AG04450 (cell line): ENCODE measurements at places on chromosomes 16 and 17. TPM values are rescaled to one million over a fixed set of nuclear protein-coding genes. Genes with fewer than 3 reads are reported as not detected.

Gene SMIM5
- not detected in 2 replicates for polyA plus RNA-seq

Gene MILR1
- polyA plus RNA-seq: 5.1 and 5.4 TPM in 2 replicates

Gene RETREG3
- 27.5 and 32.7 TPM in 2 replicates for polyA plus RNA-seq

Gene SRP68
- polyA plus RNA-seq: 82.9 and 101 TPM in 2 replicates

Gene GPR142
- polyA plus RNA-seq: not detected in 2 replicates

Gene CNOT1
- 151 and 195 TPM in 2 replicates for polyA plus RNA-seq

Gene LRRC75A
- 1.2 TPM in 2 replicates for polyA plus RNA-seq

- DNase-seq: no peak
Measured at GRCh38 chr16:70749006-70749678, 51.8 kb downstream of the VAC14 start.

DNA sequence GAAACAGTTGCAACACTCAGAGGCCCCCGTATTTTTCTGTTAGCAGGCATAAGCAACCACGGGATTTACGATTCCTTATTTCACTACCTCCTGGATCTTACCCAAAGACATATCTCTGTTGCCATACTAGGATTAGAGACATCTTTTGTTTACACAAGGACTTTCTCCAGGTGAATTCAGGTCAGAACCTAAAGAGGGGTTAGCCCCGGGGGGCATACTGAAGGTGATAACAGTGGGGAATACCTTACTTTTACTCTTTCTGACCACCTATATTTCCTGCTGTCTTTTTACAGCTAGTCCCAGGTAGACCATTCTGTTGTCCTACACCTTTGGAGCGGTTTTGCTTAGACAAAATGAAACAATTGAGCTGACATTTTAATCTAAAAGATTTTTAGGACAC, 27.9 kb upstream of the CDH8 start:
- no peak for DNase-seq

GRCh38 chr16:71781741-71782140, 26.9 kb downstream of the AP1G1 start:
- no peak for DNase-seq

GRCh38 chr16:8919934-8920462, 37.8 kb downstream of the LITAFD start:
- no peak for DNase-seq

- DNase-seq: no peak
Measured at GRCh38 chr17:74362069-74362405, 369 bp upstream of the BTBD17 start.

- no peak for DNase-seq
Measured at GRCh38 chr17:74512624-74513091, 18.6 kb downstream of the CD300LB start.

DNA sequence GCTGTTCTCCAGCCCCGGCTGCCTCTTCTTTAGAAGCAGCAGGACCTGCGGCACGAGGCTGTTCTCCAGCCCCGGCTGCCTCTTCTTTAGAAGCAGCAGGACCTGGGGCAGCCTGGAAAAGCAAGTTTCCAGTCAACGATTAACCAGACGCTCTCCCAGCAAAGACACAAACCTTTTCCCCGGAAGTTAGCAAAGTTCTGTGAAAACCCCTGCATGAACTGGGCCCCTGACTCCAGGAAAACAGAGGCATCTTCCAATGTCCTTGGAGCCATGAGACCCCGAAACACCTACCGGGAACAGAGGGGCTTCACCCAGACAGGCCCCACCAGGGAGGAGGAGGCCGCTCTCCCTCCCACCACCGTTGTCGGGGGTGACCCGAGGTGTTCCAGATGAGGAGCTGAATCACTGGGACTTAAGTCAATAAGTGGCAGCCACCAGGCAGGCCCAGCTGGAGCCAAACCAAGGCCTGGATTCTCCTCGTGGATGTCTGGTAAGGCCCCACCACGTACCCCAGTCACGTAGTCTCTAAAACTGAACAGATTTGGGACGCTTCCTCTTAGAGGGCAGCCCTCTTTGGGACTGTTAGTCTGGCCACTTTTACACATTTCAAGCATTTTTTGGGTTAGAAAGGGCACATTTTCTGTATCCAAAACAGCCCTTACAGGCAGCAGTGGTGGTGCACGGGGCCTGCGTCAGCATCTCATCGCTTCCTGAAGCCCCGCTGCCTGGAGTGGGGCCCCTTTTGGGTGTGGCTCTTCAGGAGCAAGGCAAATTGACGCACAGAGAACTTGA, at the start of gene RPH3AL:
TSS of gene RPH3AL (minus strand) at position 387 of the 792 bp plus-strand sequence. CDS start 25,264 bp downstream, outside the sequence.
- no peak for DNase-seq

GRCh38 chr17:73696251-73696650, 52.0 kb upstream of the SDK2 start:
- no peak for DNase-seq

- no peak for DNase-seq
Measured at GRCh38 chr17:48441231-48441711, 11.3 kb upstream of the SKAP1 start.

- no peak for DNase-seq
Measured at GRCh38 chr16:14325502-14326401, 254.6 kb downstream of the MRTFB start.

- no peak for DNase-seq
Measured at GRCh38 chr16:78843978-78844377, 744.5 kb downstream of the WWOX start.

GRCh38 chr17:354651-355556, 2.3 kb upstream of the RPH3AL start:
- no peak for DNase-seq

DNA sequence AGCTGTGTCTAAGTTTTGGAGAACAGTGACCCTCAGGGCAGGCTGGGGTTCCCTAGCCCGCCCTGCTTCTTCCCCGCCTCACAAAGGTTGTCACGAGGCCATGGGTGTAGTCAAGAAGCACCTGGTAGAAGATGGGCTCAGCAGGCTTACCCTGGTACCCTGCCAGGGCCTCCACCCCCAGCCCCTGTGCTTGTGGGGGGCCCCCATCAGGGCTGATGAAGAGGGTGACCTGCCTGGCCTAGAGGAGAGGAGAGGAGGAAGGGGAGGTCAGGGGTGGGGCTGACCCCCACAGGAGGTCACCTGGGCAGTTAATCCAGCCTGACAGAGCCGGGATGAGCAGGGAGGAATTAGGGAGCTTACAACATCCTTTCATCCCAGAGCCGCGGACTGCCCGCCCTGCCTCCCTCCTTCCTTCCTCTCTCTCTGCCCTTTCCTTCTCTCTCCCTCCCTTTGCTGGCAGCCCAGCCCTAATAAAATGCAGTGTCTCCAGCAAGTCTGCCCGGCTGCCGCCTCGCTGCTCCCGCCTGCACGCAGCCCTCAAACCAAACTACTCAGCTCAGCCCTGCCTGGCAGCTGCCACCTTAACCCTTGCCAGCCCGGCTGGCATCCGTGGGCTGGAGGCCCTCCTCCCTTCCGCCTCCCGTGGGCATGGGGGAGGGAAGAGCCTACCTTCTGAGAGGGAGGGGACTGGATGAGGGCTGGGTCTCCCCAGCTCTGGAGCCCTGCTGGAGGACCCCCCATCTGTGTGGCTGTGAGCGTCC, 7.2 kb downstream of the DLX3 start:
- DNase-seq: no peak

DNA sequence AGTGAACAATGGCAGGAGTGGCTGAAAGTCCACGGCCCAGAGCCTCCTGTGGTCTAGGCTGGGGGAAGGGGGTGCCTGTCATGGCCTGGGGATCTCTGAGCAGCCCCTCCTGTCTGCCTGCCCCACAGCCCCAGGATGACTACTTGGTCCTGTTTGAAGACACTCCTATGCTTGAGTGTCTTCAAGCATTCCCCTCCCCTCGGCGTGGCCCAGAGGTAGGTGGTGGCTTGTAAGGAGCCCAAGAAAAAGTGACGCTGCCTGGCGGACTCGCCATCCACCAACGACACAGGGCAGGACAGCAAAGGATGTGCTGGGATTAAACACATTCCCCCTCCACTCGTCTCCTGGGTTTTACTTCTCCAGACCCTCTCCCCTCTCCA, 5.7 kb downstream of the SULT1A1 start:
- DNase-seq: no peak

GRCh38 chr16:10967986-10968385, 23.6 kb downstream of the CLEC16A start:
- DNase-seq: no peak

- DNase-seq: no peak
Measured at GRCh38 chr16:27768651-27769272, 218.8 kb downstream of the KATNIP start.

GRCh38 chr16:78619811-78620210, 520.4 kb downstream of the WWOX start:
- DNase-seq: no peak

- DNase-seq: no peak
Measured at GRCh38 chr17:62098623-62099231, 33.6 kb upstream of the MED13 start.

DNA sequence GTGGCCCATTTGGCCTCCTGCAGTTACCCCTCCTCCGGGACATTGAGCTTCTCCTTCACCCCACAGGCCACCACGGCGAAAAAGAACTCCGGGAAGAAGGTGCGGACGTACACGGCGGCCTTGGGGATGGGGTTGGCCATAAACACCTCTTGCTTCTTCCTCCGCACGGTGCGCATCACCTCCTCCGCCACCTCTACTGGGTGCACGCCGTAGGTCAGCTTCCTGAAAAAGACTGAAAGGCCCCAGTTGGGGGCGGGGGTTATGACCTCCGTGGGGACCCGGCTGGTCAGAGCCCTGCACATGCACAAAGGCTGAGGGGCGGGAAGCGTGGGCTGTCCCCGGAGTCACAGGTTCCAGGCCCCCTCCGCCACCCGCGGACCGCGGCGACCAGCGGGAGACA, 19.9 kb downstream of the DHRS7C start:
- DNase-seq: no peak

GRCh38 chr17:45312477-45313420, 4.1 kb downstream of the MAP3K14 start:
- no peak for DNase-seq

DNA sequence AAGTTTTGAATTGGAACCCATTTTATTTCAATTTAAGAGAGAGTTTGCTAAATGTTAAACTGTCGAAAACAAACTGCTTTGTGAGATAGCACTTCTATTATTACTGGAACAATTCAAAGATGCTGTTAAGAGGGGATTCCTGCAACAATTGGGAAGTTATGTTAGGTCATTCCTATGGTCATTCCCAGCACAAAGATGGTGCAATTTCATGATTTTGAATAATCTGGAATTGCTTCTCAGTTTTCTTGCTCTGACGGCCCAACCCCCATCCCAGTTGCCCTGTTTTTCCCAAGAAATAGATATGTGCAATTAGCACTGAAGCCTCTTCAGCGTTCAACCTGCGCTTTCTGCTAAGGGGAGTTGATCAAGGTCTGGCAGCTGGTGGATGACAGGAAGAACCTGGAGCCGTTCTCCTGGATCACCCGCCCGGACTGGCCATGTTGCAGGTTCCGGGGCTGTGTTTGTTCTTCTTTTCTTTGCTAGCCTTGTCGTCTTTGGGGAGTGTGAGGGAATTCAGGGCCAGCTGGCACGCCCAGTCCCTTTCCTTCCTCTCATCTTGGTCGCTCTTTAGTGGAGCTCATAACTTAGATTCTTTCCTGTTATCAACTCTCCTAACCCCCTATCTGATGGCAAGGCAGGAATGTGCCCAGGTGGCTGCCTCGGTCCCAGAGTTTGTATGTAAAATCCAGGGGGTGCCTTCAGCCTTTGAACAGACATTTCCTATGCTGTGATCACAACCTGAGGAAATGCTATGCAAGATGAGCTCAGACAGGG, 29.0 kb upstream of the IRF8 start:
- no peak for DNase-seq

DNA sequence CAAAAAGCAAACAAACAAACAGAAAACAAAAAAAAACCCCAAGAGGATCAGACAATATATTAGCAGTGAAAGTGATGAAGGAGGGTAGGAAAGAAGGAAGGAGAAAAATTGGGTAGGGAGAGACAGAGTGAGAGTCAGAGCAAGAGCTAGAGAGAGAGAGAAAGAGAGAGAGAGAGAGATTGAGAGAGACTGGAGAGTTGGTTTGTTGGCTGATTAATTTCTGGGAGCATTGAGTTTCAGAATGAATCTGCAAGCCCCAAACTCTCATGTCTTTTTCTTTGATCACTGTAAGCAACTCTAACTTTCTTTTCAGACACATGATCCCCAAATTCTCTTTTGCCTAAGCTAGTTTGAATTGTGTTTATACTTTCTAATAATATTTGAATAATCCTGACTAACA, 388.1 kb downstream of the SHISA9 start:
- no peak for DNase-seq

DNA sequence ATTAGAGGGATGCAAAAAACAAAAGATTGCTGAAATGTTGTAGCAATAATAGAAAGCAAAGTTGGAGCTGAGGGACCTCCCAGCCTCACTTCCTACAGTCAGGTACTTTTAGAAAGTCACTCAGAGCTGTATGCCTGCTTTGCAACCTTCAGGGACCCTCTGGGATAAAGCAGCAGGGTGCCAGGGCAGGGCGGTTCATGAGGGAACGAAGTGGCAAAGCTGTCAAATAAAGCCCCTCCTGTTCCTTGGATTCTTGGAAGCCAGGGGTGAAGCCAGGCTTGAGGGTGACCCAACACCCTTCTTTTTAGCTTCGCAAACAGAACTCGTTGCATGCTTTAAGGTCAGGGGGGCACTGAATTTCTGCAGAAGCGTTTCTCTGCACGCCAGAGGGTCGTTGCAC, 767 bp downstream of the ATP2C2 start:
- DNase-seq: no peak

DNA sequence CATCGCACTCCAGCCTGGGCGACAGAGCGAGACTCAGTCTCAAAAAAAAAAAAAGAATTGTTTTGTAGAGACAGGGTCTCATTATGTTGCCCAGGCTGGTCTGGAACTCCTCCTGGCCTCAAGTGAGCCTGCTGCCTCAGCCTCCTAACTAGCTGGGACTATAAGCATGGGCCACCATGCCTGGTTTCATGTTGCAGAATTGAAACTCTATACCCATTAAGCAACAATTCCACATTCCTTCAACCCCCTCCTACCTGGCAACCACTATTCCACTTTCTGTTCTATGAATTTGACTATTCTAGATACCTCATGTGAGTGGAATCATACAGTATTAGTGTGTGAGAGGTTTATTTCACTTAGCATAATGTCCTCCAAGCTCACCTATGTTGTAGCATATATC, 24.5 kb downstream of the RNF135 start:
- DNase-seq: no peak

DNA sequence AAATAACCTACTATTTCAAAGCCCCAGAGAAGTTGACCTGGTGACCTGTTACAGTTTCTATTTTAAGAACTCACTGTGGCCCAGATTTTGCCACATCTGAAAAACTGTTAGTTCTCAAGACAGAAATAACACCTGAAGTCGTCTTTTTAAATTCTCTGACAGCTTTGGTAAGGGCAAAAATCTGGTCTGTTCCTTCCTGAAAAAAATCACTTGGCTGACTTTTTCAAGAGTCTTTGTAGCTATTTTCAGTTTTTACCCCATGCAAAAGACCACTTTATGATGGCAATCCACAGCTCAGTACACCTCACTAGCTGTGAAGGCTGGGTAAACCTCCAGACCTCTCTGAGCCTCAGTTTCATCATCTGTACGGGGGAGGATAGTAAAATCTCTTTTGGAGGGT, 60.7 kb upstream of the SREBF1 start:
- no peak for DNase-seq

GRCh38 chr16:74073456-74073855, 223.2 kb upstream of the PSMD7 start:
- no peak for DNase-seq
